ENCODE measurements at places on chromosomes 7 and 10.

DNA sequence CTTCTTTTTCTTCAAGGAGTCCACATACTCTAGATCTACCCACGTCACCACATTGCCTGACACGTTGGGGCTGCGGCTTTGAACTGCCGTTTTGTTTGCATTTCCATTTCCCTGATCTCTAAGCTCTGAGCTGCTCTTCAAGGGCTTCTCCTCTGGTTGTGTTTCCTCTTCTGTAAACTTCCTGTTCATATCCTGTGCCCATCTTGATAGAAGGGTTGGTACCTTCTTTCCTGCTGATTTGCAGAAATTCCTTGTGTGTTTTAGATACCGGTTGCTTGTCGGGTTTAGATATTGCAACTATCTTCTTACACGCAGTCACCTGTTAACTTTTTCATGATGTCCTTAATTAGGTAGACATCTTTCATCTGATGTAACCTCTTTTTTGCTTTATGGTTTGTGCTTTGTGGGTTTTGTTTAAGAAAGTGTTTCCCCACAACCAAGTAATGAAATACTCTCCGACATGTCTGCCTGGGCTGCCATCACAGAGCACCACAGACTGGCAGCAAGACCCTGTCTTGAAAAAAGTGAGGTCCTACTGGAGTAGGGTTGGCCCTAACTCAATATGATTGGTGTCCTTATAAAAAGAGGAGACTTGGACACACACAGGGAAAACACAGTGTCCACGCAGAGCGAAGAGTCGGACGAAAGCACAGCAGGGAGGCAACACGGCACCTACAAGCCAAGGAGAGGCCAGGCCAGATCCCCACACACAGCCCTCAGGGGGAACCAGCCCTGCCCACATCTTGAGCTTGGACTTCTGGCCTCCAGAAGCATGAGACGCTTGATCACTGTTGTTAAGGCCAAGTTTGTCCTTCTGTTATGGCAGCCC, 99.1 kb upstream of the PDGFA start:
- DNase-seq = no peak

DNA sequence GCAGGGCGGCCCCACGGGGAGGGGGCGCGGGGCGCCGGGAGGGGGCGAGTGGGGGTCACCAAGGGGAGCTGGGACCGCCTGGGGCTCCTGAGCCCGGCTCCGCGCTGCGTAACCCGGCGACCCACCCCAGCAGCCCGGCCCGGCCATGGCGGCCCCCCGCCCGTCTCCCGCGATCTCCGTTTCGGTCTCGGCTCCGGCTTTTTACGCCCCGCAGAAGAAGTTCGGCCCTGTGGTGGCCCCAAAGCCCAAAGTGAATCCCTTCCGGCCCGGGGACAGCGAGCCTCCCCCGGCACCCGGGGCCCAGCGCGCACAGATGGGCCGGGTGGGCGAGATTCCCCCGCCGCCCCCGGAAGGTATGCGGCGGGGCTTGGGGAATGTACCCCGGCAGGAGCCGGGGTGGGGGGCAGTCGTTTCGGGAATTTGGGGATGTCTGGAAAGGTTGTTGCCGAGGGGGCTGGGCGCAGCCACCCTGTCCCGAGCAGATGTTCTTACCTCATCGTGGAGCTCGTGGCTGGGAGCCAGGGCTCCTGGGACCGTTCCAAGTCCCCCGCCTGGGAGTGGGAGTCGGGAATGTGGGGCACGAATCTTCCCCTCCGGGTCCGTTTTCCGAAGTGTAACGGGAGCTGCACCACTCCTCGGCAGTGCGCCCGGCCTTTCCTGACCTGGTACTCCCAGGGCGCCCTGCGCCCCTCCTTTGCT, 431 bp downstream of the ZYX start:
- DNase-seq = peak; percentile 75

- DNase-seq = no peak
Observed at GRCh38 chr7:39386718-39387117, 179.5 kb upstream of the YAE1 start.

DNA sequence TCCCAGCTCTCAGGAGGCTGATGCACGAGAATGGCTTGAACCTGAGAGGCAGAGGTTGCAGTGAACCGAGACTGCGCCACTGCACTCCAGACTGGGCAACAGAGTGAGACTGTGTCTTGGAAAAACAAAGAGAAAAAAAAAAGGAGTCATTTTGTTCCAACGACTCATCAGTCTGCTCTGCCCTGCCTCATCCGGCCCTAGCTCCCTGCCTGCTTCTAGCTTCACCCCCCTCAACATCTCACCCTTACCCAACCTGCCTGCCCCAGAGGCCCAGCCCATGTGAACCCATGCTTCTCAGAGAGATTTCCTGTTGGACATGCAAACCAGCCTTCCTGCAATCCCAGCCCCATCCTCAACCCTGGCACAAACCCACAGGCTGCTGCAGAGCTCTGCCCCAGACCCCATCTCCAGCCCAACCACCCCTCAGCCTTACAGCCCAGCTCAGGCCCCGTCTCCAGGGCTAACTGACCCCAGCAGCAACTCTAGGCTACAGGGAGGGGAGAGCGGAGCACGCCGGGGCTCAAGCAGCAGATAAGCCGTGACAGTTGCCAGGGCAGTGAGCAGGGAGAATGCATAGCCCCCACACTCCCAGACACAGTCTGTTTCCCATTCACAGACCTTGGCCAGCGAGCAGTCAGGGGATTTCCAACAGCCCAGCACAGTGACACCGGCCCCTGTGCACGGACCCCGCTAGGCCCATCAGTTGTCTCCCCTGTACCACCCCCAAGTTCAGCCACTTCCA, 86.0 kb upstream of the KCTD7 start:
- no peak for DNase-seq

DNA sequence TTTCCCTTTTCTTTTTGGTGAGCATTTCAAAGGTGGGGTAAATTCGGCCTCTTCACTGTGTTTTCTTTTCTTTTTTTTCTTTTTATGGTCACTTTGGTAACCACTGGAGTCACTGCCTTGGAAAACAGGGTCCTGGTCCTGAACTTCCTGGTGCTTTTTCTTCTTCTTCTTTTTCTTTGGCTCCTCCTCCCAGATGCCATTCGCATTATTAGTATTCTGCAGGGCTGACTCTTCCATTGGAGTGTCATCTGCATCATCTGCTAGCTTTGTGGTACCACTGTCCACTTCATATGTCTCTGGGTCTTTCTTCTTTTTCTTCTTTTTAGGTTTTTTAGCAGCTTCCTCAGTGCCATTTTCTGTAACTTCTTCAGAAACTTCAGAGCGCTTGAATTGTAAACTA, 10.5 kb downstream of the POLR1F start:
- no peak for DNase-seq

GRCh38 chr7:134900166-134900982, 85.9 kb upstream of the AGBL3 start:
- DNase-seq = no peak

DNA sequence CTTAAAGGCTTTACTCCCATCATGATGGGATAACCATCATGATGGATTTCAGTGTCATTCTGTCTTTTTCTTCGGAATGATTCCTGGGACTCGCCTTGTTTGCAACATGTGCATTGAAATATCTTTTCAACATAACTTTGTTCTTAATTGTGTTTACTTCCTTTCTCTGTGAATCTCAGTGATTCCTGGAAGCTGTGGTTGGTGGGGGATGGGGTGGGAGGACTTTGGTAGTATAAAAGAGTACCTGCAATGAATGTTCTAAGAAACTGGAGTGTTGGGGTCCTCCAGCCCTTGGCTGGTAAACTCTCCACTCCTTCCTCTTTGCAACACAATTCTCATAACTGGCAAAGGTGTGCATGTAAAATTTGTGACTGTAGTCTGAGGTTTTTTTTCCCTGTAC, 11.5 kb upstream of the SH2D4B start:
- no peak for DNase-seq

GRCh38 chr7:25032774-25033743, 53.1 kb upstream of the OSBPL3 start:
- no peak for DNase-seq

GRCh38 chr10:96850825-96851224, 18.7 kb downstream of the LCOR start:
- no peak for DNase-seq

DNA sequence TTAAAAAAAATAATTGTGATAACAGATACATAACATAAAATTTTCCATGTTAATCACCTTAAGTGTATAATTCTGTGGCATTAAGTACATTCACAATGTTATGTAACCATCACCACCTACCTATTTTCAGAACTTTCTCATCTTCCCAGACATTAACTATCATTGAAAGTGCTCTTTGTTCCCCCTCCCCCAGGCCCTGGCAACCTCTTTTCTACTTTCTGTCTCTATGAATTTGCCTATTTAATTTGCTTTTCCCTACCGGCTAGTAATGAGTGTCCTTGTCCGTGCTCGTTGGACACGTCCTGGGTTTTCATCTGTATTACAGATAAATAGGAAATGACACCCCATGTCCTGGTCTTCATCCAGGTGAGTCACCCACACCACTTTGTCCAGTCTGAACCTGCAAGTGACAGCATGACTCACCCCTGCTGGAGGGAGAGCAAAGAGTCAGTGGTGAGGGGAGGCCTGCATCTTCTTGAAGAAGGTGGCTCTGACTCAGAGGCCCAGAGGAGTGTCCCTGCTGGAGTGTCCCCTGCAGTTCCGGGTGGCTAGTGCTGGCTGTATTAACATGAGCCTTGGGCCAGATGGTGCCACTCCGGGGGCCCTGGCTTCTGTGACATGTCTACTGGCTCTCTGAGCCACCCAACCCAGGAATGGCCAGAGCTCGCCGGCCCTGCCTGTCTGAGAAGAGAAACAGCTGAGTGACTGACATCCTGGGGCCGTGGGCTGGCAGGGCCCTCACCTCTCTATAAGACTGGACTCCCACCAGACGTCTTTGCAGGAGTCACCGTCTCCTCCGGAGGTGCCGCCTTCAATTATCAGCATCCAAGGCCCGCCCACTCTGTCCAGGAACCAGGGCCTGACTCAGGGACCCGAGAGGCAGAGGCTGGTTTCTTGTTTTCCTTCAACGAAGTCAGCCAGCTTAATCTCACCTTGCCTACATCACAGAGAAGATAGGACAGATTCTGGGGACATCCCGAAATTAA, 503.2 kb upstream of the MKI67 start:
- DNase-seq = no peak

DNA sequence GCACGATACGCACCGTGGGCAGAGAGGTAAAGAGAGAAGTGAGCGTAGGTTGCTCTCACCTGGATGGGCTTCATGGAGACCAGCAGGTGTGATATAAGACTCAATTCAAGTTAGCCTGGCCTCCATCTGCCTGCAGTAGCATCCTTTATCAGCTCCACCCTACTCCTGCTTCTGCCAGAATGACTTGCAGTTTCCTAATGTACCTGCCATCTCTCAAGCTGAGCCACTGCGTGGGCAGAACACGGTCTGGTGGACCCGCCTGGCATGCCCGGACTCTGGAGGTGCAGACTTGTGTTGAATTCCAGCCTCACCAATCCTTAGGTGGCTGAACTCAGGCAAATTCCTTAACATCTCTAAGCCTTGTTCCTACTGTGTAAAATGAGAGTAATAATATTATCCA, 64.3 kb downstream of the STEAP1B start:
- DNase-seq = no peak

DNA sequence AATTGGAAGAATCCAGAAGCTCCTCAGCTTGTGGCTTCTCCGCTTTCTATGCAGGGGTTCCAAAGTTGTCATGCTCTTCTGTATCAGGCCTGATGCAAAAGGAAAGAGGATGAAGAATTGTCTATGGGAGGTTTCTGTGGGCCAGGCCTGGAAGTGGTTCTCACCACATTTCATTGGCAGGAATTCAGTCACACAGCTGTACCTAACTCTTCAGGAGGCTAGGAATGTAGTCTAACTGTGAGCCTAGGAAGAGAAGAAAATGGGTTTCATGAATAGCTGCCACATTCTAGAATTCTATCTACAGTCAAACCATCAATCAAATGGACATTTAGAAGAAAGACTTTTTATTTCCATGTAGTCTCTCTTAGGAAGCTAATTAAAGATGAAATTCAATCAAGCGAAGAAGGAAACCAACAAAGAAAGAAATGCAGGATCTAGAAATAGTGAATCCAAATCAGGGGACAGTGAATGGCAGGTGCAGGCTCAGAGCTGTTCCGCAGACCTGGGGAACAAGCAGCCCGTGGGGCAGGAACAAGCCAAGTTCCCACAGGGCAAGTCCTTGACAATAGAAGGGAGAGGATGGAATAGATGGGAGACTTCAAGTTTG, 25.4 kb upstream of the USP6NL start:
- DNase-seq = no peak

DNA sequence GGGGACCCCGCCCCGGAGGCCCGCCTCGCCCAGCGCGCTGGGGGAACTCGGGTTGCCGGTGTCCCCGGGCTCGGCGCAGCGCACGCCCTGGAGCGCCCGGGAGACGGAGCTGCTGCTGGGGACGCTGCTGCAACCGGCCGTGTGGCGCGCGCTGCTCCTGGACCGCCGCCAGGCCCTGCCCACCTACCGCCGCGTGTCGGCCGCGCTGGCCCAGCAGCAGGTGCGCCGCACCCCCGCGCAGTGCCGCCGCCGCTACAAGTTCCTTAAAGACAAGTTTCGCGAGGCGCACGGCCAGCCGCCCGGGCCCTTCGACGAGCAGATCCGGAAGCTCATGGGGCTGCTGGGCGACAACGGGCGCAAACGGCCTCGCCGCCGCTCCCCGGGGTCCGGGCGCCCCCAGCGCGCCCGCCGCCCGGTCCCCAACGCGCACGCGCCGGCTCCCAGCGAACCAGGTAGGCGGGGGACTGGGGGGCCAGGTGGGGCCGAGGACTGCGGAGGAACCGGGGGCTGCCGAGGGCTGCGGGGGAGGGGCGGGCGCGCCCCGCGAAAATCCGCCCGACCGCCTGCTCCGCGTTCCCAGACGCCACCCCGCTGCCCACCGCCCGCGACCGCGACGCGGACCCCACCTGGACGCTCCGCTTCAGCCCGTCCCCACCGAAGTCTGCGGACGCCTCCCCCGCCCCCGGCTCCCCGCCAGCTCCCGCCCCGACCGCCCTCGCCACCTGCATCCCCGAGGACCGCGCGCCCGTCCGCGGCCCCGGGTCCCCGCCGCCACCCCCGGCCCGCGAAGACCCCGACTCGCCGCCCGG, 574 bp downstream of the UTF1 start:
- DNase-seq = no peak

DNA sequence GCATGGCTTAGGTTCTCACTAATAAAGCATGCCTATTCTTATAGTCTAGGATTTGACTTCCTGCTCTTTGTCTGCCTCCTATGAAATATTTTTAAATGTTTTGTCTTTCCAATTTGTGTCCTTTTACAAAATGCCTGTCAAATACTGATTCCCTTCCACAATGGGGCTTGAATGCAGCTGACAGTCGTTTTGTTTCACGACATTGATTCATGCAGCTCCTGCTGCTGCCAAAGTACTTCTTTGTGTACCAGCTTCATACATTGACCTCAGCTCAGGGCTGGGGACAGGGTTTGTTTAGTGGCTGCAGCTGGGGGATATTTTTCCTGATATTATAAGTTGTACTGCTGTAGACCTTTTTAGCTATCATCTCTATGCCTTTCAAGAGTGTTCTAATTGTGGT, 371.9 kb upstream of the CHRM2 start:
- DNase-seq = no peak

DNA sequence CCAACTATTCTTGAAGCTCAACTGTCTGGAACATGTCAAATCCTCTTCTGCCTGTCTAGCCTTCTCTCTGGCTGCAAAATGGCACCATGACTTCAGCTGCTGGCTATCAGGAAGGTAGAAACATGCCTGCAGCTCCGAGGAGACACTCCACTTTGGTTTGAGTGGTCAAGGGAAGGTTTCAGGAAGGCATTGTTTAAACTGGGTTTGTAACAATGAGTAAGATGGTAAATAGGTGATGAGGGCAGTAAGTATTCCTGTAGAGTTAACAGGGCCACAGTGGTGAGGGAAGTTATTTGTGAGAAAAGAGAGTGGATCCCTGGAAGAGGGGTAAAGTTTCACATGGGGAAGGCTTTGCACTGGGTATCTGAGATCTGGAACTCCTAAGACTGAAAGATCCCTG, 231.5 kb downstream of the ABCA13 start:
- DNase-seq = no peak

Data from head of caudate nucleus (tissue), 42 donors.